ENCODE measurements at places on chromosomes 5 and 9. TPM values are rescaled to one million over a fixed set of nuclear protein-coding genes. Genes with fewer than 3 reads are reported as not detected.
A peak's percentile ranks its signal among the peaks of the same experiment; 100 is the strongest.

GRCh38 chr5:157877821-157878220, 18.9 kb upstream of the CLINT1 start:
- no peak for DNase-seq

DNA sequence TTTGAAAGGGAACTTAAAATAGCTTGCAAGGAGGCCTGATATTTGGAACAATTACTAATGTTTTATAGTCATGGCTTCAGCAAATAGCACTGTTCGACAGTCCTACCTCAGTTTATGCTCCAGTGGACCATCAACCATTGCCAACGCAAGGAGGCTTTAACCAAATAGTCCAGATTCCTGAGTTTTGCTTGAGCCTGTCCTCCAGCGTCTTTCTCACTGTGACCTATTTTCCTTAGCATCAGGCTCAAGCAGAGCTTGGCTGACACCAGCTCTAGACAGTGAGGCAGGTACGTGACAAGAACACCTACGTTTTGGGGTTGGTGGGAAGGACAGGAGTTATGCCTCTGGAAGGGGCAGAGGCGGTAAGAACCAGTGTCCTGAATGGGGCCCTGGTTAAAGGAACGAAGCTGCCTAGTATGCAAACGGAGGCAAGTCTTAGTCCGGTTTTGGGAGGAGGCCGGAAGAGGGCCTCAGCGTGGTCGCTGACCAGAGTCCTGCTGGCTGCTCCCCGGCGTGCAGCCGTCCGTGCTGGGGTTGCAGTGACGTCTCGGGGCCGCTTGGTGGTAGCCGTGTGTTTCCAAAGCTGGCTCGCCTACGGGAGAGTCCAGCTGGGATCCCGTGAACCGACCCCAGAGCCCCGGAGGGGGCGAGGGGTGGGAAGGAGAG, 998 bp upstream of the FGF18 start:
- peak; percentile 85 for DNase-seq

- no peak for DNase-seq
These were observed 150.6 kb upstream of the ATP10B start for GRCh38 chr5:161002571-161003074.

The GARIN3 gene
- polyA plus RNA-seq, result not detected

DNA sequence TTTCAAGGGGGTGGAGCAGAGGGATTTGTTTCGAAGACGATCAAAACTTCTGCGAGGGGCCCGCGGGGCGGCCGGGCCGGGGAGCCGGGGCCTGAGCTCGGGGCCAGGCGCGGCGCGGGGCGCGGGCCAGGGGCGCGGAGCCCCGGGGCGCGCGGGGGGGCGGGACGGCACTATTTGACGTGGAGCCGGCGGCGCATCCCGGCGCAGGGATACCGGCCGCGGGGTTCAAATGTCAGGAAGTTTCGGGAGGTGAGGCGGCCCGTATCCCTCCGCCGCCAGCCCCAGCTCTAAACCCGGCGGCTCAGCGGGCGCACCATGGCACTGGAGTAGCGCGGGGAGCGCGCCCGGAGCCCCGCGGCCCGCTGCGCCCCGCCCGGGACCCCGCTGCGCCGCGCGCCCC, at the start of gene LMX1B:
TSS of gene LMX1B (plus strand) at position 278 of the 400 bp plus-strand sequence. CDS start 522 bp downstream, outside the sequence.
- peak; percentile 89 for DNase-seq

The CCT5 gene
- 979 TPM for polyA plus RNA-seq

GRCh38 chr5:177134697-177135225, 1.2 kb downstream of the NSD1 start:
- no peak for DNase-seq

- DNase-seq, result no peak
These were observed 194.3 kb downstream of the SMARCA2 start for GRCh38 chr9:2209400-2209799.
